Mesenchymal stem cell (in vitro differentiated cells and primary cell): ENCODE measurements at places on chromosomes 2 and 18.

DNA sequence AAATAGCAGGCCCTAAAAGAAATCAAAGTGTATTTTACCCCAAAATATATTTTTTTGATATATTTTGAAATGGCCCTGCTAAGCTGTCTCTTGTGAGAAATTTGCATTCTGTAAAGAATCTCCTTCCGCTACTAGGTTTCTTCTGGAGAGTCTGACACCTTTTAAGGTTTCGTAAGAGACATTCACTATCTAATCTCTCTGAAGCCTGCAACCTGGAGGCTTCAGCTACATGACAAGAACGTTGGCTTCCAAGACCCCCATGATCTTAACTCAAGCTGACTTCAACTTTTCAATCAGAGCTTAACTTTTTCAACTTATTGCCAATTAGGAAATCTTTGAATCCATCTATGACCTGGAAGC, 1894.9 kb upstream of the LRRTM1 start:
- H3K27ac ChIP-seq = no peak overlapping the region
- no peaks in the 10 kb centered on the region for H3K36me3 ChIP-seq

DNA sequence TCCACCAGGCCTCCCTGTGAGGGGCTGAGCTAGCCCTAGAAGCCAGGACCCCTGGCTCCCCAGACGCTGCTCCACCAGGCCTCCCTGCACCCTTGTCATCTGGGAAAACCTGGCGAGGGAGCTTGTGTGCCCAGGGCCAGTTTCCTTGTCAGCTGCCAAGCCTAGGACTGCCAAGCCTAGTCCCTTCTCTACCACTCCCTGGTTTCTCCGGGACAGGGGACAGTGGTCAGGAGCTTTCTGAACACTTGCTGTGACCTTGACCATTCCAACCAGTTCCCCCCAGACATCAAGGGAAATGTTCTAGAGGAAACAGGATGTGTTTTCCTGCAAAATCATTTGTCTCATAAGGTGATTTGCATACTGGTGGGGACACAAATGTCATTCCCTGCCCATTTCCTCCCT, 41.3 kb upstream of the MRPL33 start:
- no peaks in the 10 kb centered on the region for H3K27me3 ChIP-seq
- H3K36me3 ChIP-seq = no peaks in the 10 kb centered on the region
- no peak for DNase-seq
- no peak overlapping the region for H3K27ac ChIP-seq

GRCh38 chr2:112832841-112833638, 3.5 kb downstream of the IL1B start:
- H3K4me1 ChIP-seq = peaks cover 3% of the 10 kb centered on the region
- peaks cover 4% of the 10 kb centered on the region for H3K36me3 ChIP-seq
- no peak overlapping the region for H3K27ac ChIP-seq
- H3K27me3 ChIP-seq = peaks cover 3% of the 10 kb centered on the region
- H3K4me3 ChIP-seq = no peak overlapping the region

DNA sequence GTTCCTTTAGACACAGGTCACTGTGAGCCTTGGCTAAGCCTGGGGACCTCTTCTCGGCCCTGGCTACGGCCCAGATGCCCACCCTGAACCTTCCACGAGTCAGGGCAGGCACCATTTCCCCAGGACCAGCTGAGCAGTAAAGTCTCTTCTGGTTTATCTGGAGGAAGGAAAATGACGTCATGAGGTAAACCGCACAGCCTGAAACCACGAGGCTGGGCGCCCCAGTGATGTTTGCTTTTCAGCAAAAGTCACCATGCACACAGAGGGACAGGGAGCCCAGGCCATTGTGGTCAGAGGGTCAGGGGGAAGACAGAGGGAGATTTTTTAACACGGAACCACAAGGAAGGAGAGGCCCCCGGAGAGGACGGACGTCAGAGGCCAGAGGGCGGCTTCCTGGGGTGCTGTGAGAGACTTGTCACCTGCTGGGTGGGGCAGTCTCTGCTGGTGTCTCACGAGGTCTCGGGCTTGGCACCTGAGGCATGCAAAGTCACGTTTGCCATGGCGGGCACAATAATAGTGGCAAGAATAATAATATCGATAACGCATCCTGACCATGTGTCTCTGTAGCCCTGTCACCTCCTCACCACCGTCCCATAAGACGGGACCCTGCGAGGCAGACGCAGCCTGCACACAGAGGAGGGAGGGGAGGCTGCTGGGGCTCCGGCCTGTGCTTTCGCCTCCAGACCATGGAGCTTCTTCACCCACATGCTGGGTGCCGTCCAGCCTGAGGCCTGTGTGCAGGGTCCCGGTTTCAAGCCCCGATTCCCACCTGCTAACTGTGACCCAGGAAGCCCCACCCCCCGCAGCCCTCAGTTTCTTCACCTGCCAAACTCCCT, 33.2 kb upstream of the FOSL2 start:
- H3K27me3 ChIP-seq = no peaks in the 10 kb centered on the region
- no peak overlapping the region for H3K4me3 ChIP-seq
- DNase-seq = peak; percentile 86
- no peaks in the 10 kb centered on the region for H3K36me3 ChIP-seq
- H3K27ac ChIP-seq = no peak overlapping the region
- H3K4me1 ChIP-seq = peaks cover 42% of the 10 kb centered on the region

- H3K27me3 ChIP-seq = peaks cover 47% of the 10 kb centered on the region
- H3K36me3 ChIP-seq = no peaks in the 10 kb centered on the region
- H3K27ac ChIP-seq = no peak overlapping the region
- peaks cover 30% of the 10 kb centered on the region for H3K4me1 ChIP-seq
- DNase-seq = no peak
- no peak overlapping the region for H3K4me3 ChIP-seq
Measured at GRCh38 chr2:132667706-132668105, 2.3 kb downstream of the LYPD1 start.

- H3K27ac ChIP-seq = no peak overlapping the region
- no peaks in the 10 kb centered on the region for H3K4me1 ChIP-seq
- no peak for DNase-seq
- peaks cover 13% of the 10 kb centered on the region for H3K27me3 ChIP-seq
- H3K4me3 ChIP-seq = no peak overlapping the region
Measured at GRCh38 chr2:218822622-218823021, 9.0 kb downstream of the PRKAG3 start.

DNA sequence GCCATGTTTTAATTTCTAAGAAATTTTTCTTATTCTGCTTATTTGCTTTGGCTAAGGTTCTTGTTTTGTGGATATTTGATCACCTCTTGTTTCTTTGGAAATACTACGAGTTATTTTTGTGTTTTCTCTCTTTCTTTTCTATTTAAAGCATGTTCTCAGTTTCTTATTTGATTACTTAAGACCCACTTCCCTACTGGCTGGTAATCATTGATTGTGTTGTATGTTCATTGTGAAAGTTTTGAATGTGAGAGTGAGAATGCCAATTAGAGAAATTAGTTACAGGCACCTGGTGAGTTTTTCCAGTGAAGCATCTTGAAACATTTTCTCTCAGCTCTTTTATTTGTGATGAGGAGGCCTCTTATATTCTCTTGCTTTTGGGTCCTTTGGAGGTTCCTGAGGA, 226.7 kb upstream of the MC4R start:
- no peak for DNase-seq
- no peaks in the 10 kb centered on the region for H3K27me3 ChIP-seq
- no peaks in the 10 kb centered on the region for H3K36me3 ChIP-seq
- no peak overlapping the region for H3K27ac ChIP-seq
- H3K4me3 ChIP-seq = no peak overlapping the region
